ENCODE measurements at places on chromosomes 13 and 19.

GRCh38 chr19:31329819-31330218 is 19.4 kb downstream of the TSHZ3 start:
- DNase-seq = no peak

DNA sequence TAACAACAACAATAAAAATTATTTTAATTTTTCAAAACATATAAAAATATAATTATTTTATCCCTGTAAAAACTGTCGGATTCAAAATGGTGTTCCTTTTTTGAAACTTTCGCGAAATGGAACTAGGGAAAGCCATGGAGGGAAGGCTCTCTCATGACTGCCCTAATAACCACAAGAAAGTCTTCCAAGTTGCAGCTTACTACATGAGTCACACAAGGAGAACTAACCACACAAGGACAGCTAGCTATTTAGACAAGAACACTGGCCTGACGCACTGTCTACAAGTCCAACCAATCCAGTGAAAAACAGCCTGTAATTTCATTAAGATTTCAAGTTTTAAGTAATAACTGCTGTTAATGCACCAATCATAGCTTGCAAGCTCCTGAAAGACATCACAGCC is 319.2 kb upstream of the PCDH9 start:
- no peak for DNase-seq

DNA sequence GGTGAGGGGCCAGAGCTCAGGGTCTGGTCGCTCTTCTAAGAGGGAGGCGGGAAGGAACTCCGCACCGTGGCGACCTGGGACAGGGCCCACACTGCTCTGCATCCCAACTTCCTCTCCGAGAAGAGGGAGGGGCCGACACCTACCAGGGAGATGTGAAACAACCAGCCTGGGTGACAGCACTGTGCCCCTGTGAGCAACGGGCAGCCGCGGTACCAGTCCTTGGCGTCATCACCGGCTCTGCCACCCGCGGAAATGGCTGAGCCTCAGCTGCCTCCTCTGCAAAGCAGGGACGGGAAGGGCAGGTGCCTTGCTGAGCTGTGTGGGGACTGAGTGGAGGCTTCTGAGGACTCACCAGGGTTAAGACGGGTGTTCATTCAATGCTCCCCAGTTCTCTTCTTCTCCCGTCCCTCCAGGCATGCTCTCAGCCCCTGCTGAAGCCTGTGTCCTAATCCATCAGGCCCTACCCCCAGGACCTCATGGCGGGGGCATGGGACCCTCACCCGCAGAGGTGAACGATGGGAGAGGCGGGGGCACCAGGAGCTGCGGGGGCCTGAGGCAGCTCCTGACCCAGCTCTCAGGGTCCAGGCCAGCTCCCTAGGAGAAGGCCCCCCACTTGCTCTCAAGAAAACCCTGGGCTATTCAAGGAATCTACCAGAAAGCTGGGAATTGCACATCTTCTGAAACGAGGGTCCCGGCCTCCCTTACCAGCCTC is 9.3 kb downstream of the ZNF787 start:
- DNase-seq = no peak

GRCh38 chr13:37067874-37068273 is 8.4 kb upstream of the SUPT20H start:
- DNase-seq = no peak

DNA sequence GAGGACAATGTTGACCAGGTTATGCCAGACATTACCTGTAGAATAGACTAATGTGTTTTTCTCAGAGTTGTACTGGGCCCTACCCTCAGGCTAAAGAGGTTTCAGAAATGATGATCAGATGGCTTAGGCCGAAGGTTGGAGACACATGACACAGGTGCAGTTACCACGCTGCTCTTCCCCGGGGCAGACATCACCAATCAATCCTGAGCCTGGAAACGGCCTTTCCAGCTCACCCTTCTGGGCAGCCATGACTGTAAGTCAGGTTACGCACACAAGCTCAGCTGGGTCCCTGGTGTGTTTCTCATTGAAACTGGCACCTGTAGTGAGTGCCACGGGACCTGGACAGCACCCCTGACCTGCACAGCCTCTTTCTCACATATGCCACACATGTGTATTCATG is 299.3 kb downstream of the UQCRFS1 start:
- no peak for DNase-seq

DNA sequence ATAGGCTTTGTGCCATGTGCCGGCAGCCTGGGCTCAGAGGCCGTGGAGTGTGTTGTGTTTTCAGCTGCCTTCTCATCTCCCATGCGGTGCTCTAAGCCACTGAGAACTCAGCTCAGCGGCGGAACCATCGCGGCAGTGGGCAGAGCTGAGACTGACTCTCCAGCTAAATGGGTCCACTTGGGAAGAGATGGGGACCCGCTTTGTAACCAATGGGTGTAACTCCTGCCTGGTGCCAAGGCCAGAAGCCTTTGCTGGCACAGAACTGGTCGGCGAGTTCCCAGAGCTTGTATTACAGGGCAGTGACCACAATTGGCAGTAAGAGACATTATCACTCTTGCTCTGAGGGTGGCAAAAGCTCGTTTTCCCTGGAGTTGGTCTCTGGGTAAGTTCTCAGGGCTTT is 183.0 kb downstream of the STK24 start:
- DNase-seq = no peak

DNA sequence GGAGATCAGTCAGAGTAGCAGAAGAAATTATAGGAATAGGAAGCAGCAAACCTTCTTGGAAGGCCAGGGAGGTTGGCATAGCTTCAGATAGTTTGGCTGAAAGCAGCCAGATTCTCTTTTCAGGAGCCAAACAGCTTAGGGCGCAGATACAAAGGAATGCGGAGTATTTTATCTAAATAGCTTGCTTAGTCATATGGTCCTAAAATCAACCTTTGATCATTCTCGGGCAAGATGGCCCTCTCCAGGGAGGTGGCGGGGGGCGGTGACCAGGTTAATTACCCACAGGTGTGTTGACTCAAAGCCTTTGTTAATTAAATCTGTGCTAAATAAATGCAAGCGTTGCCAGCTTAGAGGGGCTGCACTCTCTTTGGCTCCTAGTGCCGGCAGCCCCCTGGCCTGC is 12.5 kb upstream of the NCR1 start:
- DNase-seq = no peak

- no peak for DNase-seq
Observed at GRCh38 chr13:41827507-41828213, 133.2 kb downstream of the VWA8 start.

DNA sequence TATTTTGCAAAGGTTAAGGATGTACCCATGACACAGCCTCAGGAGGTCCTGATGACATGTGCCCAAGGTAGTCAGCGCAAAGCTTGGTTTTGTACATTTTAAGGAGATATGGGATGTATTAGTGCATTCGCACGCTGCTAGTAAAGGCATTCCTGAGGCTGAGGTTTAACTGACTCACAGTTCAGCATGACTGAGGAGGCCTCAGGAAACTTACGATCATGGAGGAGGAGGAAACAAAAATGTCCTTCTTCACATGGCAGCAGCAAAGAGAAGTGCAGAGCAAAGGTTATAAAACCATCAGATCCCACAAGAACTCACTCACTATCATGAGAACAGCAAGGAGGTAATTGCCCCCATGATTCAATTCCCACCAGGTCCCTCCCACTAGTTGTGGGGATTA is 1017.4 kb downstream of the EFNB2 start:
- DNase-seq = no peak

DNA sequence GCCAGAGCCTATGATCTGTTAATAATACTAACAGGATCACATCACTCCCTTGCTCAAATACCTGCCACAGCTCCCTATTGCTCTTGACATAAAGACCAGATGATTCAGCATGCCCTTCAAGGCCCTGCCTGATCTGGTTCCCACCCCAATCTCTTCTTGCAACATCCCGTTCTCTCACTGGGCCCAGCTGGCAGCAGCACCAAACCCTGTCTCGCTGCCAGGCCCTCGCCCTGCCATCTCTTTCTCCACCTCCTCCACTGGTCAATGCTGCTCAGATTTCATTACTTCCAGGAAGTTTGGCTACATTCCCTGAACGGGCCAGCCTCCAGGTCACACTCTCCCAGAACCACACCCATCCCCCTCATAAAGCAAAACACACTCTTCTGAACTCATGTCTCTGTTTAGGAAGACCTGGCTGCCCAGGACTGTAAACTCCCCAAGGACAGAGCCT is 8.6 kb upstream of the BCAT2 start:
- DNase-seq = no peak

GRCh38 chr19:29056535-29056934 is 156.4 kb downstream of the UQCRFS1 start:
- no peak for DNase-seq

DNA sequence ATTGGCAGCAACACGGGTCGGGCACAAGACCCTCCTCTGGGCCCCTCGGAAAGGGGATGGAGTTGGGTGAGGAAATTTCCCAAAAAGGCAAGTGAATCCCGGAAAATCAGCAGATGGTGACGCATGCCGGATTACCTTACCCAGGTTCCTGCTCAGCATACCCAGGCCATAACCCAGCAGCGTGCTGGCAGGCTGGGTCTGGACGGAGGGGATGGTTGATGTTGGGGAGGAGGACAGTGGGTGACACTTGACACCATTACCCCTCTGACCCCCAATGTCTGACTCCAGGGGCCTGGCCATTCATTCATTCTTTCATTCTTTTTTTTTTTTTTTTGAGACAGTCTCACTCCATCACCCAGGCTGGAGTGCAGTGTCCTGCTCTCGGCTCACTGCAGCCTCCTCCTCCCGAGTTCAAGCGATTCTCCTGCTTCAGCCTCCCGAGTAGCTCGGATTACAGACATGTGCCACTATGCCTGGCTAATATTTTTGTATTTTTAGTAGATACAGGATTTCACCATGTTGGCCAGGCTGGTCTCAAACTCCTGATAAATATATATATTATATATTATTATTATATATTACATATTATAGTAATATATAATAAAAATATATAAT is 799 bp downstream of the PVR start:
- no peak for DNase-seq

- DNase-seq = no peak
Observed at GRCh38 chr19:50464348-50464747, 12.0 kb upstream of the EMC10 start.

DNA sequence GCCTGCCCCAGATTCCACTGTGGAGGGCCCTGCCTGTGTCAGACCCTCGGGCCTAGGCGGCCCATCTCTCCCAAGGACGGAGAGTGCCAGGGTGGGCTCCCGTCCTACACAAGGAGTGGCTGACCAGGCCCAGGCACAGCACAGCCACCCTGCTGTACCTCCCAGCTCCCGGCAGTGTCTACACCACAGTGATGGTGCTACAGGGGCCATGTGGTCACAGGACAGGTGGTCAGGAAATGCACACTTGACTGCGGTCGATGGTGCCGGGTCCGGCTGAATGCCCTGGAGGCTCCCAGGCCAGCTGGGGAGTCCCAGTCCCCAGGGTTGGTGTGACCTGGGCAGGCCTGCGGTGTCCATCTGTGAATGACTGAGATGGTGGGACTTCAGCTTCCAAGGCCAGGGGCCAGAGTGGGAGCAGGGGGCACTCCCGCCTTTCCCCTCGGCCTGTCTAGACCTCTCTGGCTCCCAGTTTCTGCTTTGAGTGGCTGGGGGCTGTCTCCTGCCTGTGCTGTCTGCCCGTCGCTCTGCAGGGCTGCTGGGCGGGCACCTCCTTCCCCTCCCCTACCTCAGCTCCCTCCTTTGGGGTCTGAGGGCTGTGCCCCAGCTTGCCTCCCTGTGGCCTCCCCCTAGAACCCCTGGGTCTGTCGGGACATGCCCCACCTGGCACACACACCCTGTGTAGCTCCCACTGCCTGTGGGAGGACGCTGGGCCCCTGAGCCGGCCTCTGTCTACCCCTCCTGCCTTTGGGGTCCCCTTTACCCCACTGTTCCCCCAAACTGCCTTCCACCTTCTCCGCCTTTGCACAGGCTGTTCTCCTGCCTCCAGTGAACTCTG is 12.5 kb downstream of the DDA1 start:
- no peak for DNase-seq

Data from activated T-helper 1 cell treated with anti-CD3 and anti-CD28 coated beads, Interleukin-2, amount 50 U/mL, for 16 hours (primary cell).